Activated T-cell treated with anti-CD3 and anti-CD28 coated beads for 48 hours (primary cell): ENCODE measurements at places on chromosomes 6 and 20.
A peak's percentile ranks its signal among the peaks of the same experiment; 100 is the strongest.

DNA sequence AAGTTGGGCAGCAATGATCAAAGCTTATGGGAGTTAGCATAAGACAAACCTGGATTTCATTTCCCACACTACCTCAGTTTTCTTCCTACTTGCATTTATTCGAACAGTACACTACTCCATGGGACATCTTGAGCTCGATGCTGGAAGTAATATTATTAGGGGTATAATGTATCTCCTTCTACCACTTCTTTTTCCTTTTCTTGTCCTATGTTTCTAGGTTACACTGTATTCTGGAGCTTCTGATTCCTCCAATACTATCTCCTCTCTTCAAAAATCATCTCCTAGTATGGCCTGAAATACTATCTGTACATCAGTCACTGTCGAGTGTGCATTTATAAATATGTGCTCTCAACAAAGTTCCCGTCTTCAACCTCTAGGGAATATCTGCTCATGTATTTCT lies 124.4 kb downstream of the MAP7 start:
- DNase-seq, result no peak

GRCh38 chr6:112144145-112144926 lies 56.9 kb downstream of the FAM229B start:
- no peak for DNase-seq

DNA sequence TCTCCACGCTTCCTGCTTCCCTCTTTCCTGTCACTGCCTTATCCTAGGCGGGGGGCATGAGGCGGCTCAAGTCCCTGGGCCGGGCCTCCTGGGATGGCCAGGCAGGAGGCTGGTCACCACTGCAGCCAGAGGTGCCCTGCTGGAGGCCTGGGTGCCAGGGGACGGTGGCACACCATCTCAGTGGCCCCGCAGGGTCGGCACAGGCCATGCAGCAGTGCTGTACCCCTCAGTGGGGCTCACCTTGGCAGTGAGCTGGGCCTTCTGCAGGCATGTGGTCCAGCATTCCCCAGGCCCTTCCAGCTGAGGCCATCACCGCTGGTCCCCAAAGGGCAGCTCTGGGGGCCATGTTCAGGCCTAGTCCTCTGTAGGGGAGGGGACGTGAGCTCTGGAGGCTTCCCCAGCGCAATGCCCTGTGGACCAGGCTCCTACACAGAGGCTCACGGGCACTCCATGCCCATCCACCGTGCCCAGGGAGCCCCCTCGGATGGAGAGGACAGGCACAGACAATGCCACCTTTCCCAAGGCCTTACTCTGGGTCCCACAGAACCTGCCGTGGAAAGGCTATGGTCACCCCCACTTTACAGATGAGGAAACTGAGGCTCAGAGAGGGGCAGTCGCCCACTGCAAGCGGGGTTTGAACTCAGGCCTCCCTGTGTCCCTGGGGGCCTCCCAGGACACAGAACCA lies 123.8 kb downstream of the TAF4 start:
- DNase-seq, result no peak

GRCh38 chr6:156395276-156395675 lies 381.9 kb upstream of the ARID1B start:
- peak; percentile 16 for DNase-seq

- no peak for DNase-seq
These were observed 23.8 kb downstream of the SMLR1 start for GRCh38 chr6:130851026-130851425.

DNA sequence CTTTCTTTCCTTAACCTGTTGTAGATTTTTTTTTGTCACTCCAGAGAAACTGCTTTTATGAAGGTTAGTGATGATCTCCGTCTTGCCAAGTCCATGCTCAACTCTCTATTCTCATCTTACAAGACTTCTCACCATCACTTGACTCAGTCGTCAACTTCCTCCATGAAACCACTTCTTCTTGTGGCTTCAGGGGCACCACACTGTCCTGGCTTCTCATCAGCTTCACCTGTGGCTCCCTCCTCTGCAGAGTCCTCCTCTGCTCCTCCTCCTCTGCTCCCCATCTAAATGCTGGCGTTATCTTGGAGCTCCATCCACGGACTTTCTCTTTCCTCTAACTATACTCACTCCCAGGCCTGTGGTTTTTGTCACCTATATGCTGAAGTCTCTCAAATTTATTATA lies 187.5 kb downstream of the BACH2 start:
- no peak for DNase-seq

GRCh38 chr6:27135087-27135657 lies 112.3 kb upstream of the PRSS16 start:
- no peak for DNase-seq

GRCh38 chr6:31004794-31005193 lies 5.5 kb upstream of the MUC22 start:
- DNase-seq, result no peak
